Right lung (tissue), 10 donors: ENCODE measurements at places on chromosomes 3 and 15. TPM values are rescaled to one million over a fixed set of nuclear protein-coding genes. Genes with fewer than 3 reads are reported as not detected.

- DNase-seq: no peak
Observed at GRCh38 chr3:100641471-100642032, 32.2 kb downstream of the ADGRG7 start.

DNA sequence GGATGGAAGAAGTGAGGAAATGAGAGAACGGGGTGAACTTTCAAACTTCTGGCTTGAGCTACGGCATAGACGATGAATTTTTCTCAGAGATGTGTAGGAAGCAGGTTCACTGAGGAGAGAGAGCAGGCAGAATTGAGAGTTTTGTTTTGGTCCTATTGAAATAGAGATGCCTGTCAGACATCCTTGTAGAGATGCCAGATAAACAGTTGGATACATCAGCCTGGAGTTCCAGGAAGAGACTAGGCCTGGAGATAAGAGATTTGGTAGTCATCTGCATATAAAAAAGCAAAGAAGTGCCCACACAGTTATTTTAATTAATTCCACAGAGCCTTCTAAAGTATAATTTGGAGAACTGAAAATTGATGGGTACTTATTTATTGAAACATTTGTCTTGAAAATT, 495.6 kb downstream of the IL5RA start:
- DNase-seq: no peak

The CCDC39 gene
- 9.7 TPM for polyA plus RNA-seq

DNA sequence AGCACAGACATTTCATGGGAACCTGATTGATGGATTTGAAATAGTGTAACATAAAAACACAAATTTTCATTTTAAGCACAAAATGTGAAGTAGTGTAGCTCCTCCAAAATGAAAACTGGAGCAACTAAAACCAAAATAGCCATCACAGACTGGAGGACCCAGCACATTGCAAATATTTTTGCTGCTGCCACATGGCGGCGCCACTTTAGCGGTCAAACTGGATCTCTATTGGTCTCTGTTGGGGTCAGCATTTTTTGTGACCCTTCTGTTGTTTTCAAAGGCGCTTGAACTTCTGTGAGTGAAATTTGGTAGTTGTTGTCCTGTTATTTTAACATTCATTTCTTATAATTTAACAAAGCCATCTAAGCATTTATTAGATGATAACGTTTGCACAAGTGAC, 259.9 kb downstream of the IL20RB start:
- no peak for DNase-seq

The DLL4 gene
- 24.7 TPM for polyA plus RNA-seq

The IL17RB gene
- 13.3 TPM for polyA plus RNA-seq

GRCh38 chr3:37291275-37291700, 116.9 kb upstream of the LRRFIP2 start:
- DNase-seq: no peak

GRCh38 chr3:175716446-175716845, 857.3 kb downstream of the NAALADL2 start:
- DNase-seq: no peak
